NCI-H187 treated with DMSO at 0.1 percent for 48 hours (cell line): ENCODE measurements at places on chromosomes 1 and 21.

- no peak for DNase-seq
Observed at GRCh38 chr1:199205740-199206441, 567.1 kb downstream of the PTPRC start.

DNA sequence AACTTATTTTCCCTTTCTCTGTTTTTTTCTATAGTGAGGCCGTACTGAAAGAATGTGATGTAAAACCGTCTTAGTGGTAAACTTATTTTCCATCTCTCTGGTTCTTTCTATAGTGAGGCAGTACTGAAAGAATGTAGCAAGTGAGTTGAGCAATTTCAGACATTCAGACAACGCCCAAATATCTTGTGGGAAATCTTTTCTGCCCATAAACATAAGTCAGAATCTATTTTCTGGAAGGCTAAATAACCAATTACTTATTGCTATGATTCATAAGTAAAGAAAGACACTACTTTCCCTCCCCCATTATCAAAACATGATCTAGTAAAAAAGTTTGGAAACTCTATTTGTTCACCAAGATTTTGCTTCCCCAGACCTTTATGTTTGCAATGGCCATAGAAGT lies 18.8 kb upstream of the SCCPDH start:
- no peak for DNase-seq

DNA sequence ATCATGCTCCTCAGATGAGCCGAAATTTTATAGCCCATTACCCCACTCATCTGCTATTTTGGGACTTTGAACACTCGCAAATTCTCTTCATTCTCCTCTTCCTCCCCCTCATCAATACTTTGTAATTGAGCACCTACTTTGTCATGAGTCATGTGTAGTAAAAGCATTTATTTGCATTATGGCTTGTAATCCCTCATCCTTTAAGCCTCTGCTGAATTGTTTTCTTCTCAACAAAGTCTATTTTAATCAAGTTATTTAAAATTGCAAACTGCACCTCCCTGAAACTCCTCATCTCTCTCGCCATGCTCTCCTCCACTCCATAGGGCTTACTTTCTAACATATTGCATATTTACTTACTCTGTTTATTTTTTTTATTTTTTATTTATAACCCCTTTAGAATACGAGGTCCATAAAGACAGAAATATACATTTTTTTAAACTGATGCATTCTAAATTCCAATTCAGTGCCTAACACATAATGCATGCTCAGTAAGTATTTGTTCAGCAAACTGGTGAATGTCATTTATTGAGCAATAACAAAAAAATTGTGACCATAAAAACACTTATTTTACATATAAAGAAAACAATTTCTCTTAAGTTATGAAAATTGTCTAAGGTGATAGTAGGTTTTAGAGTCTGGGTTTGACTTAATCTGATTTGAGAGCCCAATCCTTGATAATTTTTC lies 161.7 kb downstream of the FASLG start:
- no peak for DNase-seq

DNA sequence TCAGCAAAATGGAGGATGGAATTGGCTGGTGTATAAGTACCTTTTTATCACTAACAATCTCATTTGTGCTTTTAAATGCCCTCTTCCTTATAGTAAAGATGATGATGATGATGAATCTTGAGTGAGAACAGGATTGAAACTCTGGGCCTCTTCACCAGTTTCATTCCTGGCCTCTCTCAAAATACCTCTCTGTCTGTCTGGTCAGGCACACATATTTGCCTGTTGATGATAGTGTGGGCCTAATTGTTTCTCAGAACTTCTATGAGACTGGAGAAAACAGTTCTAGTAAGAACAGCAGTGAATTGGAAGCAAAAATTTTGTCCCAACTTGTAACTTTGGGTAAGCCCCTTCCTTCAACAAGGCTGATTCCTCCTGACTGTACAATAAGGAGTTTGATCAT lies 94.4 kb upstream of the RGS4 start:
- no peak for DNase-seq

DNA sequence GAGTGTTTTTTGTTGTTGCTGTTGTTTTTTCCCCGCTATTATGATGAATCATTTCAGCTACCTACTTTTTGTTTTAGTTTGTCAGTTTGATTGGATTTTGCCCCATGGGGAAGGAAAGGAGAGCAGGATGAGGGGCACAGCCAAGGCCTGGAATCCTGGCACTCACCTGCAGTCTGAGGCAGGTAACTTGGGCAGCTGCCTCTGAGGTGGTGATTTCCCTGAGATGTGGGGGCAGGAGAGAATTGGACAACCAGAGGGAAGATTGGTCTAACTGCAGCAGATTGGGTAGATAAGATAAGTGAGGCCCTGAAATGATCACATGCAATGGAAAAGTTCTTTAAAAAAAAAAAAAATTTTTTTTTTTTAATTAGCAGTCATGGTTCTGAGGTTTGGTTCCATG lies 1.5 kb upstream of the LAX1 start:
- no peak for DNase-seq
